ENCODE measurements at places on chromosomes 4 and X.

DNA sequence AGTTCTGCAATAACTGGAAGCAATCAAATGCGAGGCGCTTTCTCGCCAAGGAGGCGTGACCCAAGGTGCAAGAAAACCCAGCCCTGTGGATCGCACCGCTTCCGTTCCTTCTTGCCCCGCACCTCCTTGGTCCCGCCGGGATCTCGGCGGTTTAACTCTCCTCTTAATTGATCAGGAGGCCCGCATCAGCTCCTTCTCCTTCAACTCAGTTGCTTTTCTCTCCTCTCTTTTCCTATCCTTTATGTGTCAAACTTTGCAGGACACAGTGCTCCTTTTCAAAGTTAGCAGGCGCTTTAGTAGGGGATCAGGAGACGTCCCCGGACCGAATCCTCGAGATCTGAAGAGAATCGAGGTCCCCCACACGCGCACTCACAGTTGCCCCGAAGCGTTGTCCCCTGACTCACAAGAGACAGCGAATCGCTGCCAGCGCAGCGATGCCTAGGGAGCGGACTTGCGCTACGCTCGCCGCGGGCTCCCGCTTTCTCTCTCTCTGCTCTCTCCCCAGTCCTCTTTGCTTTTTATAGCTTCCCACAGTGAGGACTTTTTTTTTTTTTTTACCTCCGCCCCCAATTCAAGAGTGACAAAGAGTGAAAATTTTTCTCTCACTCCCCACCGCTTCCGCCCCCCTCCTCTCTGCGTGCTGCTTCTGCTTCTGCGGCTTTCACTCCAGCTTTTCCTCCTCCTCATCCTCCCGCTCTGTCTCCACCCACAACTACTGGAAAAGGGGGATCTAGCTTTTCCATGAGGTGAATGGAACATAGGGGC lies at the start of gene DKK2:
TSS of gene DKK2 (minus strand) at position 495 of the 765 bp plus-strand sequence. CDS start 722 bp downstream, outside the sequence.
- peak; percentile 23 for DNase-seq

DNA sequence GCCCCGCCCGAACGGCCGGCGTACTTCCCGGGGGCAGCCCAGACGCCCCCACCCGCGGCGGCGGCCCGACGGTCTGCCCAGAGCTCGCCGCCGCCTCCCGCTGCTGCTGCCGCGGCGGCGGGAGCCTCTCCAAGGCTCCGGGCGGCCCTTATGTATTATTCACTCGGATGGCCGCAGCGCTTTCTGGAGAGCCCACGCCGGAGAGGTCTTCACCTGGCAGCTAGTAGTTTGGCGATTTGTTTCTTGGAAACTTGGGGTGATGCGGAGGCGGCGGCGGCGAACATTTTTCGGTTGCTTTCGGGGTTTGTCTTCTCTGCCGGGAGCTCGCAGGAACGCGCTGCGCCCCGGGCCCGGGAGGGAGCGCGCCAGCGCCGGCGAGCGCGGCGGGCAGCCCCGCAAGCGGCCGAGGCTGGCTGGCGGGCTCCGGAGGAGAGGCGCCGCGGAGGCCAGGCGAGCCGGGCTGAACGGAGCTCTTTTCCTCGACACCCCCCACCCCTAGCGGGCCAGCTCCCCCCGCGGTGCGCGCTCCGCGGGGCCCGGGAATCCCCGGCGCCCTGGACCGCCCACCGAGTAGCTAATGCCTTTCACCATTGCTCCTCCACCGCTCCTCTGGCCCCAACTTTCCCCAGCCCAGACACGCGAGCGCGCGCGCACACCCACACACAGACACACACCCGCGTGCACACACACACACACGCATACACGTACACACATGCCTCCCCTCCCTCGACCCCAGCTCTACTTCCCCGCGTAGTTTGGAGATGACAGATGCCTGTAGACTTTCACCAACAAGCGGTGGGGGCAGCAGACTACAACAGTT lies 113.5 kb downstream of the DHX15 start:
- DNase-seq = peak; percentile 69

GRCh38 chrX:816411-816810 lies 185.8 kb downstream of the SHOX start:
- no peak for DNase-seq

GRCh38 chr4:114599903-114600552 lies 1.4 kb downstream of the UGT8 start:
- peak; percentile 78 for DNase-seq

DNA sequence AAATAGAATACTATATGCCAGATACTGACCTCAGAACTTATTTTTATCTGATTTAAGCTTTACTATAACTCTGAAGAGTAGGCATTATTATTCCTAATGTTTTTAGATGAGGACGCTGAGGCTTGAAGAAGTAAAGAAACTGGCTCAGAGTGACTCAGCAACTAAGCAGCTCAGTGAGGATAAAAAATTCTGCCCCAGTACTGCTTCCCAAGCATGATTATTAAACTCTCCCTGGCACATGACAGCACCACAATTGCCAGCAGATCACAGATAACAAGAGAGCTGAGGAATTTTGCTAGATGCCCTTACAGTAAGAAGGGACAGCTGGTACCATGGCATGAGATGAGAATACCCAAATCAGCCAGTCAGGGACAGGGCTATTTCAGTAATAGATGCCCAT lies 219.4 kb downstream of the NKX6-1 start:
- no peak for DNase-seq

- DNase-seq = no peak
Measured at GRCh38 chr4:138857416-138857815, 158.2 kb upstream of the NOCT start.

DNA sequence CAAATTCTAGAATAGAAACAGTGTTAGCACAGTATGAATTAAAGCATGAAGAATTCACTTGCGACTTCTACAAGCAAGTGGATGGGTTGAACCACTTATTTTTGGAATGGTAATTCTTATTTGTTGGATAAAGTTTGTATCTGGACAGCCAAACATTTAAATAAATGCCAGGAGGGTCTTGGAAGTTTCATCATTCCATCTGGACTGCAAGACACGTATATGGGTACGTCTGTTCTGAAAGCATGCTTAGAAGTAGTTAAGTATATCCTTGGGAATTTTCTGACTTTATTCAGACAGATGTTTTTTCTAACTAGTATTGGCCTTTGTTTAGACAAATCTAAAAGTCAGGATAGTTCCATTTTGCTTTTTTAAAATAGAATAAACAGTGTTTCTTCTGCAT lies 77.5 kb upstream of the CASK start:
- DNase-seq = no peak

DNA sequence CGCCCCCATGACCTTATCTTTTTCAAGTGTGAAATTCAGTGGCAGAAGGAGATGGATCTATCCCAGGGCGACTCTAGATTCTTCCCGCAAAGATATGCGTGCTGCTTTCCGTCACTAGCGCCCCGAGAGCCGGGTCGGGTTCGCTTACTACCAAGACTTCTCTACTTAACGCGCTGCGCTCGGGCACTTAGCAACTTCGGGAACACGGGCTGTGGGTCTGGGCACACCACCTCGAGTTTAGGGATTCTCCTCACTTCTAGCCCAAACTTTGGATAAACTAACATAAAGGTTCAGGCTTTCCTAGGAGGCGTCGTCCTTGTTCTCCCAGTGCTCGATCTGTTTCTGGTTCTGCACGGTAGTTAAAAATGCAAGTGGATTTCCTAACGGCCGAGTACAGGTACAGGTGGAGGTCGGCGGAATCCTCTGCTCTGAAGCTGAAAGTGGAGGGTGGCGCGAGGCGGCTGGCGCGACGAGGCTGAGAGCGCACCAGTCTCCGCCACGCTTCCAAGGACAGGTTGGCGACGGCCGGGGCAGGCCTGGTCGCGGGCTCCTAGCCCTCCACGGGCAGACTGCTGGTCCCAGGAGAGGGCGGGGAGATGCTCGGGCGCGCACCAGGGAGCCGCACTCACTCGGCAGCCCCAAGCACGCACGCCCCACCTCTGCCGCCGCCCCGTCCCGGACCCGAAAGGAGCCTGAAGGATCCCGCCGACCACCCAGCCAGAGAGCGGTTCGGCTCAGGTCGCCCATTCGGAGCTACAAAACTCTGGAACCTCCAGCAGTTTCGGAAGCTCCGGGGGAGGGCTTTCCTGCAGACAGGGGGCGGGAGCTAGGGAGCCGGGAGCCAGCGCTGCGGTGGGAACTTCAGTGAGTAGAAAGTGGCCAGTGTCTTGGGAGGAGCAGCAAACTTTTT lies 100.8 kb upstream of the TENM3 start:
- peak; percentile 84 for DNase-seq

Data from NCI-H69 (cell line).